ENCODE measurements at places on chromosomes 7 and 10.

DNA sequence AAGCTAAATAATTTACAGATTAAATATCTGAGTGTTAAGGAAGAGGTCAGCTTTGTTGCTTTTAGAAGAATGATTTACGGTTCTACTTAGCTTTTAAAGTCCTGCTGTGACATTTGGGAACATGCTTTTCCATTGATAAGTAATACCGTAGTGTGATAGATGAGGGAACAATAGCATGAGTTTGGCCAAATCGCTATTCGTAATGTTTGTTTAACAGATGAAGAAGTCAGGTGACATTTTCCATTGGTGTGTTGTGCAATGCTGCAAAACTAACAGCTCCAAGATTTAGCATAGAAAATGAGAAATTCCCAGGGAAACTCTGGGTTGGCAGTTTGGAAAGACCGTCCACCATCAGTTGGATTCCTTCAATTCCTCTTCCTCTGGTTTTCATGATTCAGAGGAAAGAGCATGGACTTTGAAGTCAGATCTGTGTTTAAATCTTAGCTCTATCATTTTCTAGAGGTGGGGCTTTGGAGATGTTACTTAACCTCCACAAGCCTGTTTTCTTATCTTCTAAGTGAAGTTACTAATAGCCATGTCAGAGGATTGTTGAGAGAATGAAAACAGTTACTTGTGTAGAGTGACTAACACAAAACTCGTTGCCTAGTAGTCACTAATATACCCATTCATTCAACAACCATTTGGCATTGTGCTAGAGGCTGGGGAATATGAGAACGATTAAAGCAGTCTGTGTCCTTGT, 140.4 kb upstream of the BMPER start:
- DNase-seq = no peak

DNA sequence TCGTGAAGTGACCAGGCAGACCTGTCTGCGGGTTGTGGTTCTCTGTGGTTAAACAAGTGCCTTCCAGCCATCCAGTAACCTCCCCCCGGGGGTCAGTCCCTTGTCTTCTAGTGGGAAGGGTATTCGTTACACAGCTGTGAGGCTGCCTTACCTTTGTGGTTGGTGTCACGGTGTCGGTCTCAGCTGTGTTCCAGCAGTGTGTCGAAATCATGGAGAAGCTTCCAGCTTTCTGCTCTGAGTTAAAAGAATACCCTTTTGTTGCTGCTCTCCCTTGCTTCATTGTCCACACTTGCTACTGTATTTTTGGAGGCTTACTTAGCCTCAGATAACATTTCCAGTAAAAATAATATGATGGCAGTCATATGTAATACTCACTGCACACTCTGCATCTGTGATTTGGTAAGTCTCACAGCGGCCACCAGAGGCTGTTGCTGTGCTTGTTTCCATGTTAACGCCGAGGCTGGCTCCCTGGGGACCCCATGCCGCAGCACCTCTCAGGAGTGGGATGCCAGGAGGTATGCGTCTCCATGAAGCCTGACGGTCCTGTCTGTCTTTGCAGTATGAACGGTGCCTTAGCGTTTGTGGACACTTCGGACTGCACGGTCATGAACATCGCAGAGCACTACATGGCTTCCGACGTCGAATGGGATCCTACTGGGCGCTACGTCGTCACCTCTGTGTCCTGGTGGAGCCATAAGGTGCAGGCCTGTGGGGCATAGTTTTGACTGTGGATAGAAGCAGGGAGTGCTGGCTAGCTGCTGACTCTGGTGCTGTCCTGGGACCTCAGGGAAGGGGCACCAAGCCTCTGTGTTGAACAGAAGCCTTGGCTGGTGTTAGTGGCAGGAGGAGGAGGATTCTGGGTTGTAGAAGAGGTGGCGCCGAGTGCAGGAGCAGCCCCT, 20.5 kb downstream of the EIF3B start:
- DNase-seq = no peak

- no peak for DNase-seq
Measured at GRCh38 chr7:93890464-93891068, at the start of gene TFPI2. Gene TFPI2, minus strand, starts transcription at chr7:93890753. Its CDS starts 75 bp downstream, at chr7:93890678.

GRCh38 chr10:111392910-111393309, 316.1 kb downstream of the ADRA2A start:
- DNase-seq = no peak

GRCh38 chr7:28879105-28879504, 79.0 kb downstream of the TRIL start:
- no peak for DNase-seq

- no peak for DNase-seq
Measured at GRCh38 chr7:1447551-1448244, 11.6 kb downstream of the MICALL2 start.

DNA sequence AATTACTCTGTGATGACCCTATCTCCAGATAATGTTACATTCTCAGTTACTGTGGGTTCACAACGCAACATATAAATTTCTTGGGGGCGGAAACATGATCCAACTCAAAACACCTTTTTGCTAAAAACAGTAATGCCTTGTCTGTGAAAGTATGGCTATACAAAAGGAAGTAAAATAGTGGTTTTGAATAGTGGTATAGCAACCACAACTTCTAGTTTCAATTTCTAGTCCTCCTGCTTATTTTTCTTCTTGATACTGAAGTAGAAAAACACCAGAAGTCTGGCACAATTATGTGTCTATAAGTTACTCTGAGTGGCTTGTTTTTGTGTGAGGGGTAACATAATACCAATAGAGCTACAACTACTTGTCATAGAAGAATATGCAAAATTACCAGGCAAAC, 21.5 kb upstream of the ZNF800 start:
- DNase-seq = no peak
